Esophagus squamous epithelium (tissue), 5 donors: ENCODE measurements at places on chromosomes 1 and 21.

DNA sequence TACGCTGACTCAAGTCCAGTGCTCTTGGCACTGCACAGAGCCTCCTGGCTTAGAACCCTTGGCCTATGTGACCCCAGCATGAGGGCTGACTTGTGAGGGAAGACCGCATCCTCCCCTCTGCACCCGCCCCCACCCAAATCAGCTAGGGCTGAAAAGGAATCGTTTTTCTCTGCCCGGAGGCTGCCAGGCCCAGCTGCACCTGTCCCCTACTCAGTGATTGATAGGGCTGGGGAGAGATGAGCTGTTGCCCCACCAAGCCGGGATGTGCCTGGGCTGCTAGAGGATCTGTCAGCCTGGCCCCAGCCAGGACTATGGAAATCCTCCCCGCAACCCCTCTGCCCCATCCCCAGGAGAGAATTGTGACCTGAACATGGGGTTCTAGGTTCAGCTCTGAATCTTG is 20.6 kb downstream of the MYOG start:
- no peak for DNase-seq

DNA sequence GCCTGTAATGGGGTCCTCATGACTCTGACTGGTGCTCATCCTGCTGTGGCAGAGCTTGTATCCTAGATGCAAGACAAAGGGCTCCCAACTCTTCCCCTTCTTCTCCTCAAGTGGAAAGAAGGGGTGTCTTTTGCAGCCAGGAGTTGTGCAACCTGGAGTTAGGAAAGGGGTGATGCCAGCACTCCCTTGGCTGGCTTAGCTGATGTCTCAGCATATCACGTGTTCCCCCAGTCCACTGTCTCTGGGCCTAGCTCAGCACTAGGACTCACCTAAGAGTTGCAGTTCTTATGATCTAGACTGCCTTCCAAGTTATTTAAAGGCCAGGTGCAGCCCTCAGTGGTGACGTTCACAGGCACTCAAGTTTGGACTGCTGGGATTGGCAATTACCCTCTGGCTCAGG is 146.2 kb upstream of the GORAB start:
- no peak for DNase-seq

- no peak for DNase-seq
Measured at GRCh38 chr1:243748706-243749283, 101.2 kb downstream of the AKT3 start.

DNA sequence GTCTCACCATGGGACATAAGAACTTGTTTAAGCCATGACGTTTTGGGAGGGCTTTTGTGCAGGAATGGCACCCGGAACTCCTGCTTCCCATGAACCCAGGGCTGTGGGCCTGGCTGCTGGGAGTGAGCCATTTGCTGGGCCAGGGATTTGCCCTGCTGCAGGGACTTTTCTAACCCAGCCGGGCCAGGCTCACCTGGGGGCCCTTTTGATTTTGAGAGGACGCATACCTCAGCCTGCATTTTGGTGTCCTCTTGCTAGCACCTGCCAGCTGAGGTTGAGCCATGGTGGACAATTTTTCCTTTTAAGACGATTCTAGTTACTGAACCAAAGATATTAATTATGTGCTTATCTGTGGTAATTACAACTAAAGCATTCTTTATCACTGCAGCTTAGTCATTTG is 28.9 kb downstream of the GALNT2 start:
- DNase-seq = no peak

- no peak for DNase-seq
Measured at GRCh38 chr1:1197551-1198422, 8.6 kb downstream of the TNFRSF18 start.

DNA sequence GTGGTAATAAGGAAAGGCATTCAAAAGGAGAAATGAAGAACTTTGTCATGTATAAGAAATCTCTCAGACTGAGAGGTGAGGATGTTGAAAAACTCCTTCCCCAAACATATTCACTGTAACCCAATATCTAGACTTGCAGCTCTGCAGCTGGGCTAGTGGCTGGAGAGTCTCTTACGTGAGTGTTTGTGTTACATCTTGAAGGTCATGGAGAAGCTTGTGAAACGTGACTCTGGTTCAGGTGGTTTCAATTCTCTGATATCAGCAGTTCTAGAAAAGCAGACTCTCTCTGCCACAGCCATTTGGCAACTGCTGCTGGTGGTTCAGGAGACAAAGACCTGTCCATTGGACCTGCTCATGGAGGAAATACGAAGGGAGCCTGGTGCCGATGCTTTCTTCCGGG is 55.0 kb upstream of the EPHA8 start:
- DNase-seq = no peak

DNA sequence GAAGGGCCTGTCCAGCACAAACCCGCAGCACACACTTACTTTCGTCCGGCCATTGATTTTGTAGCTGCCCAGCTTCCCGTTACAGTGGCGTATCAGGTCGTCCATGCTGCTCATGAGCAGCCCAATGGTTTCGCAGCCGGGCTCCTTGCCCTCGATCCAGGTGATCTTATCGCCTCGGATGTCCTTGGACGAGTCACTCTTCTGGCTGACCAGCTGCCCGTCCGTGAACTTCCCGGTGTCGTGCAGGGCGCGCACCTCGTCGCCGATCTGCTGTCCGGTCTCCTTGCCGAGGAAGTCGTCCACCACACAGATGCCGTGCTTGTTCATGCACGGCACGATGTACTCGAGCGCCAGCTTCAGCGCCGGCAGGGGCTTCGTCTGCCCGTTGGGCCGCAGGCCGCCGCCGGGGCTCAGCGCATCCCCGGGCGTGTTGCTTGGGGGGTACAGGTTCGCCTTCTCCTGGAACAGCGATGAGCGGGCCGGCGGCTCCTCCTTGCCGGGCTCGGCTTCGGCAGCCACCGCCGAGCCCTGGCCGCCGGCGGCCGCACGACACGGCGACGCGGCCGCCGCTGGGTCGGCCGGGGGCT is 1.0 kb downstream of the EGLN1 start:
- peak; percentile 7 for DNase-seq

DNA sequence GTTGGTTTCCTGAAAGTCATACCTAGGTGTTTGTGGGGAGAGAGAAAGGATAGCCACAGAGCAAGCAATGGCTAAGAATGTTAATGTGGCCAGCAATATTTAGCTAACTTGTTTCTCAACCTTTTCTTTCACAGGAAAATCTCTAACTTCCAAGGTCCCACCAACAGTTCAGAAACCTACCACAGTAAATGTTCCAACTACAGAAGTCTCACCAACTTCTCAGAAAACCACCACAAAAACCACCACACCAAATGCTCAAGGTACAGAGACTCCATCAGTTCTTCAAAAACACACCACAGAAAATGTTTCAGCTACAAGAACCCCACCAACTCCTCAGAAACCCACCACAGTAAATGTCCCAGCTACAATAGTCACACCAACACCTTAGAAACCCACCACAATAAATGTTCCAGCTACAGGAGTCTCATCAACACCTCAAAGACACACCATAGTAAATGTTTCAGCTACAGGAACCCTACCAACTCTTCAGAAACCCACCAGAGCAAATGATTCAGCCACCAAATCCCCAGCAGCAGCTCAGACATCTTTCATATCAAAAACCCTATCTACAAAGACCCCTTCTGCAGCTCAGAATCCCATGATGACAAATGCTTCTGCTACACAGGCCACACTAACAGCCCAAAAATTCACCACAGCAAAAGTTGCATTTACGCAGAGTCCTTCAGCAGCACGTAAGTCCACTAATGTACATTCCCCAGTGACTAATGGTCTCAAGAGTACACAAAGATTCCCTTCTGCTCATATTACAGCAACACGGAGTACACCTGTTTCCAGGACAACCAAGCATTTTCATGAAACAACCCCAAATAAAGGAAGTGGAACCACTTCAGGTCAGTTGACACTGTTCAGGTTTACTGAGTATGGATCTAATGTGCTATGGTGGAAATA is 15.3 kb downstream of the CD55 start:
- DNase-seq = no peak

GRCh38 chr1:167627865-167628641 is 2.0 kb upstream of the RCSD1 start:
- no peak for DNase-seq

DNA sequence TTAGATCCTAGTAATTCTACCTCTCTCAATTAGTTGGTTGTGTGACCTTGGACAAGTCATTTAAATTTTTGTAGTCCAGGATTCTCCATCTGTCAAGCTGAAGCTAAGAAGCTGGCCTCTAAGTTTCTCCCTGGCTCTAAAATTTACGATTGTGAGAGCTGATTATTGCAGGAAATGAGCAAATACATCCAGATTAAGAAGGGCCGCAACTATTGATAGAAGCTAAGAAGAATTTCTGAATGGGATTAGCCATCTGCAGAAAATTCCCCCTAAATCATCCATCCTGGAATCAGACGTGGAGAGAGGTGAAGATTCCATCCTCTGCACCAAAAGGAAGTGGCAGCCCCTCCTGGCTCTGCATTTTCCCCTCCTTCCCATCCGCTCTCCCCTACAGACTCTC is 55.0 kb downstream of the HIVEP3 start:
- no peak for DNase-seq

DNA sequence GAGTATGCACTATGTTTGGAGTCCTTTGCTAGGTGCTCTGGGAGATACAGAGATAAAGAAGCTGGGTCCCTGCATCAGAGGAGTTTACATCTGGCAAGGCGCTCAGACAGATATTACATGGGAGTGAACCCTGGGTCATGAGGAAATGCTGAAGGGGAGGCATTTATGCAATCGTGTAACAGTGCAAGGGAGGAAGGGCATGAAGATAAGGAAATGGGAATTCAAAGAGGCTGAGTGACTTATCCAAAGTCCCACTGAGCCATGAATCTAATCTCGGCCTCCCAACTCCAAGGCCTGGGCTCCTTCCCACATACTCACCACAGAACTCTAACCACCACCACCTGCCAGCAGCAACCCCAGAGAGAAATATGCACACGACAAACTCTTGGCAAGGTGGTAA is 51.6 kb downstream of the FAM163A start:
- DNase-seq = no peak

DNA sequence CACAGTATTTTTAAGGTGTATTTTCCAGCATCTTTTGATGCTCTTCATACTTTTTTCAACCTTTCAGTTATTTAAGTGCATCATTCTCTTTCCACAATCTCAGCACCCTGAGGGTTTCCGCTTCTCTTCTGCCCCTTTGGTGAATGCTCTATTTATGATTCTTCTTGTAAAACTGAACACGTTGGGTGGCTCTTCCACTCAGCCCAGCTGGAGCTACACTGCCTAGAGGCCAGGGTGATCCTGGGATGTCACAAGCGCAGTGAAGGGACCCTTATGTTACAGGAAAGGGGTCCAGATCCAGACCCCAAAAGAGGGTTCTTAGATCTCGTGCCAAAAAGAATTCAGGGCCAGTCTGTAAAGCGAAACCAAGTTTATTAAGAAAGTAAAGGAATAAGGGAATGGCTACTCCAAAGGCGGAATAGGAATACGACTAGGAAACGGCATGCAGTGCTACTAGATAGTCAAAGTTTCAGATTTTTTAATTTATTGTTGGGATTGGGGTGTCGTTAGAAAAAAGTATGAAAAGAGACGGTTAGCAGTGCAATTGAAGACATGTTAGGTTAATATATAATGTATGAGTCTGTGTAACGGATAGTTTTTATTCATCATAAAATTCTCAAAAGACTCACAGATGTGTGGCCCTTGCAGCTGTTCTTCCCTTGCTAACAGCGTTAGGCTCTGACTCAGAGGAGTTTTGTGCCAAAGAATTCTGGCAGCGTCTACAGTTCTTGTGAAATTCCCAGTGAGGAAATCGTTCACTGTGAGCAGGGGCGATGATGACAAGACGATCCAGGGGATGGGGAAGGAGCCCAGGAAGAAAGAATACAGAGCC is 14.4 kb upstream of the ERVH48-1 start:
- DNase-seq = no peak

DNA sequence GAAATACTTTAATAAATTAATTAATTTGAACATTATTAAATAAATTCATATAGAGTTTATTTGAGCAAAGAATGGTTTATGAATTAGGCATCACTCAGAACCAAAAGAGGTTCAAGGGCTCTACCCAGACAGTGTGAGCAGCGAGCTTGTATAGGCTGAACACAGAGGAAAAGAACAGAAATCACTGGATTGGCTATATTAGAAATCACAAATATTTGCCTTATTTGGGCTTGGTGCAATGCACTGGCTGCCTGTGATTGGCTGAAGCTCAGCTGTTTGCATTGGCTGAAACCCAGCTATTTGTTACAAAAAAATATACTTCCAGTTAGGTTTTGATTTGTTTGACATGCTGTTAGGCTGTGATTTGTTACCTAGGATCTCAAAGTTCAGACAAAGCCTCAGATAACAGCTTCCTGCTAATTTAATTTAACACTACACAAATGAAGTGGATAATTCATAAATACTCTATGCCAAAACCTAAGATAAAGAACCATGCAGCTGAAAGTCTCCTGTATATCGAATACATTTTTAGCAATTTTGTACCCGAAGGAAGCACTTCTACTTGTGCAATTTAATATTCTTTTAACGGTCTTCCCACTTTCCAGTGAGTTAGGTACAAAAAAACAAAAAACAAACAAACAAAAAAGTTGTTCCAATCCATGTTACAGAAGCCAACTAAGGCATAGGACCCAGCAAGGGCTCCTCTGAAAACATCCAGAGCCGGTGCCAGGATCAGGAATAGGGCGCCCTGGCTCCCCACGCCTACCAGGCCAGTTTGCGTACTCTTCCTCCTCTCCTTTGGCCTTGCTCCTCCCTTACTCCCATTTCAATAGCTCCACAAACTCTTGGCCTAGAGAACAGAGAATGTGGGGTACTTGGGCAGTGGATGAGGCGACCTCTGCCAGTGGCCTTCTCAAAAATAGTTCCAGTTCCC is 179.1 kb downstream of the DUSP10 start:
- no peak for DNase-seq

GRCh38 chr1:65820983-65821382 is 28.3 kb downstream of the PDE4B start:
- no peak for DNase-seq

DNA sequence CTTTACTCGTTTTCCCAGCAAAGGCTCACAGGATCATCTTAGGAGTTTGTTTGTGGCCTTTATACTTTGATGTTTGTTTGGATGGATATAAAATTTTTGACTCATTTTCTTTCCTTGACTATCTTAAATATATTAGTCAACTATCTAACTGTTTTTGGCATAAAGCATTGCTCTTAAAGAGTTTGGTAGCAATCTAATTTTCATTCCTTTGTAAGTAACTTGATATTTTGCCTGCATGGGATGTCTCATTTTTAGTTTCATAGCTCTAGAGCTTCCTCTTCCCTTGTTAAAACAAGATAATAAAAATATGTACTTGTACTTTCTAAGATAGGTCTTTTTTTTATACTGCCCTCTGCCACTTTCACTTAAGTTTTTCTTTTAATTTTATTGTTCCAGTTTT is 161.9 kb downstream of the MAGI3 start:
- DNase-seq = no peak

DNA sequence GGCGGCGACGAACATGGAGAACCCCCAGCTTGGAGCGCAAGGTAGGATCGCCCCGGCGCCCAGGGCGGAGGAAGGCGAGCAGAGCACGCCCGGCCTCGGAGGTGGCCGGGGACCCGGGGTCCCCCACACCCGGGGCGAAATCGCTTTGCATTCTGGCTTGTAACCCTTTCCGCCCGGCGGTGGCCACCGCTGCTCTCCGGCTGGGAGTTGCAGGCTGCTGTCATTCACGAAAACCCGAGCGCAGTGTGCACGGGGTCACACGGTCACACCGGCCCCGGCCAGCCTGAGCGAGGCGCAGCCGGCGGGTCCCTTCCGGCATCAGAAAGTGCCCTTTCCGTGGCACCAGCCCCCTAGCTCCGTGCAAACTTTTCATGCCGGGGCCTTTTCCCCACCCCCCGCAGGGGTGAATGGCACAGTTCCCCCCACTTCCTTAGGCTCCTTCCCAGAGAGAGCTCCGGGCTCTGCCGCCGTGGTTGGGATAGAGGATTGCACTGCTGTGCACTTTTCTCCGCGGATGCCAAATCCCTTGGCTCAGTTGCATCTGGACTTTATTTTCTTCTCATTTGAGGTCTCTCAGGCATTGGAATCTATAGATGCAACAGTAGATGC is 802 bp downstream of the KAZN start:
- no peak for DNase-seq
